Mesothelial cell of epicardium (in vitro differentiated cells): ENCODE measurements at places on chromosomes 11 and 22.

- DNase-seq, result no peak
Measured at GRCh38 chr11:95505927-95506426, 275.0 kb upstream of the SESN3 start.

GRCh38 chr22:44645531-44645930 is 56.5 kb upstream of the PRR5 start:
- DNase-seq, result no peak

DNA sequence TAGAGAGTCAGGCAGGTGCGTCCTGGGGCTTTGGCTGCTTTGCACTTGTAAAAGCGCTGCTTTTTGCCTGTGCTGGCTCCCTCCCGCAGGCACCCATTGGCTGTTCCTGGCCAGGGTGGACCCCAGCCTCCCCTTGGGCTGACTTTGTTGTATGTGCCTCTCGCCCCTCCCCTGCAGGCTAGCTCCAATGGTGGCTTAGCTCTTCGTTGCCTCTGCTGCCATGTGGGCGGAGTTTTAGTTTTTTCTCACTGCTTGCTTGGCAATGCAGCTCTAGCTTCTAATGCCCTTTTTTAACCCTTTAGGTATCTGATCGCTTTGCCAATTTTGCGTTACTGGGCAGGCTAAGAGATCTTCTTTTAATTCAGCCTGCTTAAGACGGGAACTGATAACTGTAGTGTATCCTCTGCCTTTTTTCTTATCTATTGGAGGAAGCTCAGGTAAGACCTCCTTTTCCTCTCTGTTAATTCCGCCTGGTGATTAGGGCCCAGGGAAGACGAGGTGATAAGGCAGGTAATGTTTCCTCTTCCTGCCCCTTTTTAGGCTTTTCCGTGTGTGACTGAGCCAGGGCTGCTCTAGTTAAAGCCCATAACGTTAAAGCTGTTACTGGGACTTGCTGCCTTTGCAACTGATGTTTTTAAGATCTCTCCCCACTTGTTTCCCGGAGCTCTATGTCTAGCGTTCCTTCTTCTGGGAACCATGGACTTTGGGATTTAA is 11.7 kb upstream of the GLYATL1 start:
- DNase-seq, result peak; percentile 65

- DNase-seq, result no peak
Measured at GRCh38 chr11:126254819-126255218, 13.9 kb downstream of the SRPRA start.

DNA sequence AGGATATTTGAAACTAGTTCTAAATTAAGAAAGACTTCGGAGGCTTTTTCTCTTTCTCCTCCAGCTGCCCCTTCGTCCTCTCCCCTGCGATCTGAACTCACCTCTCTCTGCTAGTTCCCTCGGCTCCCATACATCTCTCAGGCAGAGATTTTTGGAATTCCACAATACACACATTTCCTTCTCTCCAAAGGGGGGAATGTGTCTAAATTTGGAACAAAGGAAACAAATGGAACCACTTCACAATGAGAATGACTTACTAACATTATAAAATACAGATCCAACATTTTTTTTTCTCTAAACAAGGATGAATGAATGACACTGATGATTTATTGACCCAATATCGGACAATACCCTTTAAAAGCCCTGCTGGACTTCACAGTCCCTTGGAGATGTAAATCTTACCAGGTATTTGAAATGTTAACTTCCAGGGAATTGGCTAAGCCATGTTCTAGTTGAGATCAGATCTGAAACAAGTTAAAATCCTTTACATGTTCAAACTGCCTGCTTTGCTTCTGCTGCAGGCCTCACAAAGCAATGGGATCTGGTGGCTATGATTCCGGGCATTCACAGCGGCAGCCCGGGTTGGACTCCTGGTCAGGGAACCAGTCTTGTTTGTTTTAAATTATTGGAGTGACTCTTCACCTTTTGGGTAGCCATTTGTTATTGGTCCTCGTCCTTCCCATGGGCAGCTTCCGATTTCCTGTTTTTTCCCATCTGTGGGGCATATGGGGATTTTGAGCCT is 20.5 kb upstream of the GSTP1 start:
- no peak for DNase-seq

GRCh38 chr11:127424661-127425060 is 424.1 kb upstream of the KIRREL3 start:
- DNase-seq, result no peak

GRCh38 chr11:77072851-77073327 is 6.1 kb downstream of the CAPN5 start:
- DNase-seq, result no peak

GRCh38 chr11:90874986-90875385 is 652.1 kb upstream of the CHORDC1 start:
- no peak for DNase-seq

GRCh38 chr11:26573896-26574295 is 1.8 kb upstream of the MUC15 start:
- DNase-seq, result no peak

DNA sequence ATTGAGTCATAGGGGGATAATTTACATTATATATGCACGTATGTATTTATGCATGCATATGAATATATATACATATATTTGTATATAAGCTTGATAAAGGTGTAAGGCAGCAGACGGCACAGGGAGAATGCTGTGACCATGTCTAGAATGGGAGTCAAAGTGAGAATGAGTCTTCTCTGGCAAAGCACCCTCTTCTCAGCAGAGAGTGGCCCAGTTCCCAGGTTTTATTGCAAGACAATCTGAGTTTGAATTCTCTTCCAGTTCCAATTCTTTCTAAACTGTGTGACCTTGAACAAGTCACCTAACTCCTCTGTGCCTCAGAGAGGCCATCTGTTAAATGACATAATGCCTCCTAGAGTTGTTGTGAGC is 13.8 kb downstream of the EHF start:
- no peak for DNase-seq

GRCh38 chr11:12724301-12725054 is 50.3 kb downstream of the TEAD1 start:
- peak; percentile 63 for DNase-seq

DNA sequence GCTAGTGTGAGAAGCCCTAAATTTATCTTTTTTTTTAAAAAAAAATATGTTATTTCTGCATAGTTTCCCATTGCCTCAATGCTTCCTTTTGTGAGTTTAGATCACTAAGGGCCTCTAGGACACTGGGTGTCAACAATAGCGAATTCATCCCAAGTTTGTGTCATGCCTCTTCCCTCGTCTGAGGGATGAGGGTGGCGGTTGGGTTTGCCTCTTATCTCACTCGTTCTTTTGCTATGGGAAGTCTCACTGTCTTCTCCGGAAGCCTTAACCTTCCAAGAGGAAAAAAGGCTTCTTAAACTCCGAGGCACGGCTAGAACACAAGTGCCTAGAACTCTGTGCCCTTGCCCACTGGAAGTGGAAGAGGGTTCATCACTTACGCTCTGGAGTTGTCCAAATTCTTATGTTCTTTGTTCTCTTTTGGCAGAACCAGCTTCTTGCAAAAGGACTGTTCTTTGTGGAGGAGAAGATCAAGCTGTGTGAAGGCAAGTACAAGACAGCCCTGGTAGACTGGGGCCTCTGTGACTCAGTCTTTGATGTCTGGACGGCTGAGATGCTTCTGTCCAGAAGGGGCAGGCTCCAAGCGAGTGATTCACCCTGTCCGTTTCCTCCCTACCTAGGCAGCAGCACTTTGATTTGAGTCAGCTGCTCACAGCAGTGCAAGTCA is 78.5 kb downstream of the TRAF6 start:
- no peak for DNase-seq

- no peak for DNase-seq
Measured at GRCh38 chr22:42515896-42516295, 3.7 kb downstream of the RRP7A start.

- no peak for DNase-seq
Measured at GRCh38 chr11:2538951-2539350, 94.1 kb downstream of the KCNQ1 start.

GRCh38 chr11:77208535-77208934 is 80.5 kb downstream of the MYO7A start:
- no peak for DNase-seq

DNA sequence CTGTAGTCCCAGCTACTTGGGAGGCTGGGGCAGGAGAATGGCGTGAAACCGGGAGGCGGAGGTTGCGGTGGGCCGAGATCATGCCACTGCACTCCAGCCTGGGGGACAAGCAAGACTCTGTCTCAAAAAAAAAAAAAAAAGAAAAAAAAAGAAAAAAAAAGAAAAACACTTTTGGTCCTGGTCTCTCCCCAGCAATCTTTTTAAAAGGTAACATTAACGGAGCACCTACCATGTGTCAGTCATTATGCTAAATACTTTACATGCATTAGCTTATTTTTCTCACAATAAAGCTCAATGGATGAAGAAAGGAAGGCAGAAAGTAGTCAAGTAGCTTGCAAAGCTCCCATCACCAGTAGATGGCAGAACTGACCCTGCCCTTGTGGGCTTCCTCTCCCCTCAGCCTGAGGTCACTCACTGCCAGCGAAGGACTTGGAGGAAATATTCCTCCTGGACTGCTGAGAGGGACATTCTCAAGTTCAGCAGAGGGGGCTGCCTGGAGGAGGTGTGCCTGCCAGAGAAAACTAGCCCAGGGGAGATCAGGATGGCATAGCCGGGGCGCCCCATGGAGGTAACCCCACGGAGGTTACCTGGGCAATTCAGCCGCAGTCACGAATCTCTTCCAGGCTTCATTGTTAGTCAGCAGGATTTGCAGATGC is 15.5 kb downstream of the APOL3 start:
- DNase-seq, result no peak

- DNase-seq, result no peak
Measured at GRCh38 chr11:124643605-124644425, 21.2 kb downstream of the TBRG1 start.

DNA sequence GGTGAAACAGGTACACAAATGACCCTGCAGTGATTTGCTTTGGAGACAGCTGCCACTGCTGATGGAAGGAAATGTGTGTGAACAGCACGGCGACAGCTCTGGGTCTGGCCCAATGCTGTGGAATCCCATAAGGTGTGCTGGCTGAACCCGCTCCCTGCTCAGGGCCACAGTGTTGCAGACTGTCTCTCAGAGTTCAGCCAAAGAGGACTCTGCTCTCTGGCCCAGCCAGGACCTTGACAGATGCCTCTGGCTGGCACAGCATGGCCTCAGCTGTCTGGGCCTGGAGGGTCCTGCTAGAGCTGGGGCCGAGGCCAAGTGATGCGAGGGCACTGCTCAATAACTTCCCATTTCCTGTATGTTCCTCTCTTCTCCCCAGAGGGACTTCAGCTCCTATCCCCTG is 5.3 kb upstream of the ABCC8 start:
- no peak for DNase-seq

DNA sequence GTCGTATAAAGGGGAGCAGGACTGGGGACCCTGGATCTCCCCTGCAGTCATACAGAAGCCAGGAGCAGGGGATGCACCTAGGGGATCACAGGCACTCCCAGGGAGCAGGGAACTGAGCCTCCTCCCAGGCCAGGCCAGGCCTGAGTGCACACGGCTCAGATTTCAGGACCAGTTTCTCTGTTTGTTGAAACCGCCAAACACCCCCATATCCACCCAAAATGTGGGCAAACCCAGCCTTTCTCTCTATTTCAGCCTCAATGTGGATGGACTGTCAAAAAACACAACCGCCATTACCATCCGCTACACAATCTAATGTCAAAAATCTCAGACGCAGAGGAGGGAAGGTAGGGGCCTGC is 17.5 kb downstream of the MN1 start:
- DNase-seq, result no peak

GRCh38 chr11:121864660-121865059 is 251.4 kb downstream of the BLID start:
- DNase-seq, result no peak

DNA sequence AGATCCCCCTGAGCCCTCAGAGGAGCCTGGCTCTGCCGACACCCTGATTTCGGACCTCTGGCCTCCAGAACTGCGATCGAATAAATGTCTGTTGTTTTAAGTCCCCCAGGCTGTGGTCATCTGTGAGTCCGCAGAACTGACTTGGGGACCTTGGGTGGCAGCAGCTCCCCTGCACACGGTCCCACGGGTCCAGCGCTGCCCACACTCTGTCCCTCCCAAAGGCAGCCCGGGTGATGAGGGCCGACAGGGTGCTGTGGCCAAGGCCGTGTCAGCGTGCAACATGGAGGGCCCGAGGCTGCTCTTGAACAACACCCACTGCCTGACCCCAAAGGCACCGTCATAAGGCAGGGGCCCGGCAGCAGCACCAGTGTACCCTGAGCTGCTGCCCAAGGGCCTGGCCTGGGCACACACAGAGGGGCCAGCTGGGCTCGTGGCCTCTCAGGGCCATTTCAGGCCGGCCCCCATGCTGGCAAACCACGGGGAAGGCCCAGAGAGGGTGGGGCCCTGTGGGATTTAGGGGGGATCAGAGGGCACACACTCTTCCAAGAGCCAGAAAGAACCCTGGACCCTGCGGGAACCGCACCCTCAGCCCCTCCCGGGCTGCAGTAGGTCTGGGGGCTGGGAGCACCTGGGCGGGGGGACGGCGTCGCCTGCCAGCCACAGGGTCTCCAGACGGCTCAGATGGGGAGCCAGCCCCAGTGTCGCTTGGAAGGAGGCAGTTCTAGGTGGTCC is 77.1 kb upstream of the PRR5 start:
- DNase-seq, result no peak

- DNase-seq, result no peak
Measured at GRCh38 chr11:56876621-56877275, 112.0 kb upstream of the OR5AK2 start.

DNA sequence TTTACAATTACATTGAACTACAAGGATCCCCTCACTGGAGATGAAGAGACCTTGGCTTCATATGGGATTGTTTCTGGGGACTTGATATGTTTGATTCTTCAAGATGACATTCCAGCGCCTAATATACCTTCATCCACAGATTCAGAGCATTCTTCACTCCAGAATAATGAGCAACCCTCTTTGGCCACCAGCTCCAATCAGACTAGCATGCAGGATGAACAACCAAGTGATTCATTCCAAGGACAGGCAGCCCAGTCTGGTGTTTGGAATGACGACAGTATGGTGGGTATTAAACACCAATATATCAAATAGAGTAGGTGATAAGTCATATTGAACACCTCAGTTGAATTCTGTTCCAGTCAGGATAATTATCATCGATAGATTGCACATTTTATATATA is 4.4 kb downstream of the FBXO7 start:
- no peak for DNase-seq

GRCh38 chr22:44879301-44879680 is 126.9 kb downstream of the ARHGAP8 start:
- DNase-seq, result no peak

DNA sequence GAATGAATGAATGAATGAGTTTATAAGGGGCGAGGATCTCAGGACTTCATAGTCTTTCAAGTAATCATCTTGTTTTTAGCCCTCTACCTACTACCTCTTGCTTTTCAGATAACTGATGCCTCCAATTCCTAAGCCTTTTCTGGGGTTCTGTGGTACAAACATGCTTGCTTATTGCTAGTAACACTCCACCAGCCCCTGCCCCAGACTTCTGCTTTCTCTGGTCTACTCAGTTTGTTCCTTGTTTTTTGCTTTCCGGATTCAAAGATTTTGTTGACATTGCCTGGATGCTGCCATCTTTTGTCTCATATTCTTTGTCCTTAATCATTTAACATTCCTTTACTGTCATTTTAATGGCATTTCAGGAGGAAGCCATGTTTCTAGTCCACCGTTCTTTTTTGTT is 8.9 kb upstream of the TMEM9B start:
- no peak for DNase-seq

GRCh38 chr22:29369460-29369859 is 18.9 kb downstream of the AP1B1 start:
- no peak for DNase-seq

GRCh38 chr11:121890946-121891515 is 225.0 kb downstream of the BLID start:
- DNase-seq, result no peak
